ENCODE measurements at places on chromosomes 3 and 15.

- no peak for DNase-seq
These were observed 65.7 kb upstream of the DGKG start for GRCh38 chr3:186427627-186428281.

- DNase-seq, result no peak
These were observed 80.5 kb downstream of the OSBPL10 start for GRCh38 chr3:31900583-31900982.

DNA sequence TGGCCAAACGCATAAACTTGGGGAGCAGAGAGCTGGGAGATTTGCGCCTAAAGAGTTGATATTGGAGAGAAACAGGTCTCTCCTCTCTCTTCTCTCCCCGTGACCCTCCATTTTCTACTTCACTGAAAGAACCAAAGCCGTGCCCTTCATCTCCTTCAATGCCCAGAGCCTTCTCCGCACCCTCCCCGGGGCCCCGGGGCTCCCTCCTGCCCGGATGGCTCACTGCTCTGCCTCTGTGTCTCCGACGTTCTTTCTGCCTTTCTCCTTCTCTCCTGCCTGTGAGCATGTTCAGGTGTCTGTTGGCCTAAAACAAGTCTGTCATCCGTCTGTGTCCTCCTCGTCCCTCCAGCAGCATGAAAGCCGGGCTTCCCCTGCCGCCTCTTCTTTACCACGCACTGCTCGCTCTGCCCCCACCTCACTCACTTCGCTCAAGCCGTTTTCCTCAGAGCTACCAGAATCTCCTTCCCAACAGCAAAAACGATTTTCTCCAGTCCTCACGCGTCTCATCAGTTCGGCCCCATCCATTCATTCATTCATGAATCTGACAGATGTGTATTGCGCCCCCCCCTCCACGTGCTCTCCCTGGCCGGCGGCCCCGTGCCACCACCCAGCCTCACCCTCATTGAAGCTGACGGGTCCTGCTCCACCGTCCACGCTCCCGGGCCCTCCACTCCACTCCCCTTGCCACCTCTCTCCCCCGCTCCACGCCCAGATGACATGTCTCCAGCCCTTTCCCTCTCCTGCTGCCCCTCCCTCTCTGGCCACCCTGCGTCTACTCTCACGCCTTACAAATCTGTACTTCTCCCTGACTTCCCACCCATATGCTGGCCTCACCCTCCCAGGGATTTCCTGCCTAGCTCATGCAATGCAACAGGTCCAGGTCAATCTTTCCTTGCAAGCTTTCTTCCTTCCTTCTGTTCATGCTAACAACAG lies 10.2 kb downstream of the MUC4 start:
- DNase-seq, result no peak

GRCh38 chr3:40079847-40080240 lies 229.7 kb upstream of the EIF1B start:
- DNase-seq, result no peak

- peak; percentile 93 for DNase-seq
These were observed 74.5 kb downstream of the TLE3 start for GRCh38 chr15:70023064-70023768.

GRCh38 chr3:183188895-183189462 lies 26.4 kb upstream of the LAMP3 start:
- DNase-seq, result peak; percentile 26

- DNase-seq, result no peak
These were observed 1.2 kb downstream of the CGNL1 start for GRCh38 chr15:57377478-57377847.

DNA sequence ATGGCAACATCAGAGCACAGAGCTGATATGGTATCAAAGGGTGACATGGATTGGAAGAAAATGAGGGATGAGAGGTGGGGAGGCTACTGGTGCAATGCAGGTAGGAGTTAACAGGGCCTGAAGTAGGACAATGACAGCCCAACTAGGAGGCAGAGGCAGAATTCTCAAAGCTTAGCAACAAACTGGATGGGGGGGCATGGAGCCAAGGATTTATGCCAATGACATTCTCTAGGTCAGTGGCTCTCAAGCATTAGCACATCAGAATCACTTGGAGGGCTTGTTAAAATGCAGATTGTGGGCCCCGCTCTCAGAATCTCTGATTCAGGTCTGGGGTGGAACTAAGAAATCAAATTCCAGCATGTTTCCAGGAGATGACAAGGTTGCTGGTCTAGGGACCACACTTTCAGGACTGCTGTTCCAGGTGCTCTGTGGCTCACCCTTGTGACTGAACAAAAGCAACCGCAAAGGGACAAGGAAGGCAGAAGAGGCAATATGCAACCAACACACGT lies 98.0 kb upstream of the TNIK start:
- no peak for DNase-seq

- DNase-seq, result no peak
These were observed 123.2 kb upstream of the SLC7A14 start for GRCh38 chr3:170709046-170709445.

DNA sequence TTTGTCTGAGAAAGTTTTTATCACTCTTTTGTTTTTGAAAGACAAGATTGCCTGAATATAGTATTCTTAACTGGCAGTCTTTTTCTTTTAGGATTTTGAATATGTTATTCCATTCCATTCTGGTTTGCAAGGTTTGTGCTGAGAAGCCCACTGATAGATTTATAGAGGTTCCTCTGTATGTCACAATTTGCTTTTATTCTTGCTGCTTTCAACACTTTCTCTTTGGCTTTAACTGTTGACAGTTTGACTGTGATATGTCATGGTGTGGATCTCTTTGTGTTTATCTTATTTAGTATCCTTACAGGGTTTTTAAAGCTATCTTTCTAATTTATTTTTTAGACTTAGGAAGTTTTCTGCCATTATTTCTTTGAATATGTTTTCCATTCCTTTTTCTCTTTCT lies 331.2 kb upstream of the ATP11B start:
- DNase-seq, result no peak

DNA sequence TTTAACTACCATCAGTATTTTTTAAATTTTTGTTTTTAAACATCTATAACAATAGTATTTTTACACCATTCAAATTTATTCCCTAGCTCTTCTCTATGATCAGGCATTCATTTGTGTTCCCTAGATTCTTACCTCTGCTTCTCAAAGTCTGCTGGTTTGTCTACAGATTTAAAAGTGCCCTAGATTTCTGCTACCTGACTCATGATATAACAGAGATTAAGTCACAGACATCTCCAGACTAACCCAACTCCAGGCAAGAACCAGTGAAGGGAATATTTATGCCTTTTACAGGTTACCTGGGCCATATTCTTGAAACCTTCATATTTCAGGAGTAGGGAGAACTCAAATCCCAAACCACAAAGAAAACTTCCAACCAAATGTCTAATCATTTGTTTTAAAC lies 38.8 kb downstream of the ADAM10 start:
- DNase-seq, result no peak

- DNase-seq, result no peak
These were observed 95.4 kb downstream of the RFTN1 start for GRCh38 chr3:16417945-16418739.

DNA sequence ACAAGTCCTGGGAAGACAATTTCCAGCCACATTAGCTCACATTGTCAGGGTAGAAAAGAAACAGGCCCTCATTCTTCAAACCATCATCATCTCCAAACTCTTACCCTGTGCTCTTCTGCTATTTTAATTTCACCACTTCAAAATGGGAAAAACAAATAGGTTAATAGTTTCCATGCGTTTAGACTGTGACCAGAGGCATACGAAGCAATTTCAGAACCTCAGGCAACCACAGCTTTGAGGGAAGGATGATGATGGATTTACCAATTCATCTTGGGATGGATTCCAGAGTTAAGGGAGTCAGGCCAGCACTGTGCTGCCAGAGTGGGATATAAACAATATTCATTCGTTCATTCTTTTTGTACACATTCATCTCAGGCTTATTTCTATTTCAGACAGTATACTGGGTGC lies 307.8 kb upstream of the TPRG1 start:
- no peak for DNase-seq

DNA sequence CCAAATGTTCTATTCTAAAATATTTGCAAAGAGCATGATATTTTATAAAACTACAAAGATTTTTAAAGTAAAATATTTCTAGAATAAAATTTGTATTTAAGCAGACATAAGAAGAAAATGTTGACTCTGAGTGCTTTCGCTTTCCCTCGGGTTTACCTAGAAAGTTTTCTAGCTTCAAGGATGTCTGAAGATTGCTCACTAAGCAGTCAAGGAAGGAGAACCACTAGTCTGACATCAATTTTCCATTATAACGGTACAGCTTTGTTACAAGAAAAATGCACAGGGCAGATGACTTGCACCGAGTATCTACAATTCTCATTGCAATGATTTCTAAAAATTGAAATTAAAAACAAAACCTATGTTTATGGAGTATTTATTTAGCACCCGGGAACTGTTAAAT lies 14.2 kb downstream of the GPR15 start:
- peak; percentile 65 for DNase-seq

- DNase-seq, result no peak
These were observed 40.0 kb downstream of the TKT start for GRCh38 chr3:53215816-53216215.

- no peak for DNase-seq
These were observed 36.1 kb downstream of the IGF1R start for GRCh38 chr15:98684436-98684835.

DNA sequence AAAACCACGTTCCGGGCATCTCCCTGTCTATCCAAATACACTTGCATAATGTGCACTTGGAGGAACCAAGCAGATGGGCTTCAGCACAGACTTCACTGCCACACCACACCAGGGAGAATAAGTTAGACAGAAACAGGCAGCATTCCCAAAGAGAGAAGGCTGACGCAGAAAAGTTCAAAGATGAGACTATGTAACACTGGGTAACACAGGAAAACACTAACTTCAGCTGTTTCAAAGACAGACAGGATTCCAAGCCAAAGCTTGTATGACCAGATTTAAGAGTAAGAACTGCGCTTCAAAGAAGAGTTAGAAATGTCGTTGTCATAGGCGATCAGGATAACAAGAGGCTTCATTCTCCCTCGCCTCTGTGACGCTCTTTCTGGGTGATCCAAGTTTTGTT lies 19.9 kb downstream of the SLC51A start:
- DNase-seq, result no peak

- DNase-seq, result no peak
These were observed 96.6 kb upstream of the CBLB start for GRCh38 chr3:105965384-105965783.

GRCh38 chr3:194512895-194513601 lies 26.2 kb upstream of the ATP13A3 start:
- no peak for DNase-seq

DNA sequence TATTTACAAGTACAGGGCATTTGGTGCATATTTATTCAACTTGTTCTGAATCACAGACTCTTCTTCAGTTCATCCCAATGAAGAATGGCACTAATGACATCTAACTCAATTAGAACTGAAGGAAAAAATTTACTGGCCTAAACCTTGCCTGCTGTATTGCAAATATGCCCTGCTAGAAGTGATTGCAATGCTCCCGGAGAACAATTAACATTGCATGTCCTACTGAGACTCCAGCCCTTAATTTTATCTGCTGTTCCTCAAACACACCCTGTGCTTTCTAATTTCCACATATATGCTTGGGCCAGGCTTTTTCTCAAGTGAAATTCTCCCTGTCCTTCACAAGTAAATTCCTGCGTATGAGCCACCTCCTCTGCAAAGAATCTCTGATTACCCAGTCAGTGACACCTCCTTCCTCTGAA lies 8.3 kb downstream of the ACKR4 start:
- DNase-seq, result no peak

- DNase-seq, result no peak
These were observed 86.3 kb downstream of the TMEM108 start for GRCh38 chr3:133124511-133124910.

- DNase-seq, result no peak
These were observed 7.0 kb upstream of the NR2F2 start for GRCh38 chr15:96323319-96324145.

GRCh38 chr15:33380406-33380805 lies 69.6 kb downstream of the RYR3 start:
- no peak for DNase-seq

DNA sequence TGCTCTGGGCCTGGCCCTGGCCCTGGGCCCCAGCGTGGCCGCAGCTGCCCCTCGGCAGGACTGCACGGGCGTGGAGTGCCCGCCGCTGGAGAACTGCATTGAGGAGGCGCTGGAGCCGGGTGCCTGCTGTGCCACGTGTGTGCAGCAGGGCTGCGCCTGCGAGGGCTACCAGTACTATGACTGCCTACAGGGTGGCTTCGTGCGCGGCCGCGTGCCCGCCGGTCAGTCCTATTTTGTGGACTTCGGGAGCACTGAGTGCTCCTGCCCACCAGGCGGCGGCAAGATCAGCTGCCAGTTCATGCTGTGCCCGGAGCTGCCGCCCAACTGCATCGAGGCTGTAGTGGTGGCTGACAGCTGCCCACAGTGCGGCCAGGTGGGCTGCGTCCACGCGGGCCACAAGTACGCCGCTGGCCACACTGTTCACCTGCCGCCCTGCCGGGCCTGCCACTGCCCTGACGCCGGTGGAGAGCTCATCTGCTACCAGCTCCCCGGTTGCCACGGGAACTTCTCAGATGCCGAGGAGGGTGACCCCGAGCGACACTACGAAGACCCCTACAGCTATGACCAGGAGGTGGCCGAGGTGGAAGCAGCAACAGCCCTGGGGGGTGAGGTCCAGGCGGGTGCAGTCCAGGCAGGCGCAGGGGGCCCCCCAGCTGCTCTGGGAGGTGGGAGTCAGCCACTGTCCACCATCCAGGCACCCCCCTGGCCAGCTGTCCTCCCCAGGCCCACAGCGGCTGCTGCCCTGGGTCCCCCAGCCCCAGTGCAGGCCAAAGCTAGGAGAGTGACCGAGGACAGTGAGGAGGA lies 21.7 kb downstream of the FBLN2 start:
- no peak for DNase-seq

DNA sequence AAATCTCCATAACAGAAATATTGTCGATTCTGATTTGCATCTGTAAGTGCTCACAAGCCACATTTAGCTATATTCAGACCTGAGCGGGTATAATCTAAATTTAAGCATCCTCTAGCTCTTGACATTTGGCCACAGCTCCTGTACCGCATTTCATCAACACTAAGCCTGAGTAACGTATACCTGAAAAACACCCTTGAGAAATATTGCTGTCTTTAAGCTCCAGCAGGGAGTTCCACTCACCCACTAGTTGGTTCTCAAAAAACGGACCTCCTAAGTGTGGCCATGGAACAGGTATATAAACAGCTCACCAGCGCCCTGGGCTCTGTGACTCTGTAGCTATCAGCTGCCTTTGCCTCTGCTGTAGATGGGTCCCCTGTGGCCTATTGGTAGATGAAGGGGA lies 80.7 kb downstream of the ABI3BP start:
- no peak for DNase-seq

- DNase-seq, result no peak
These were observed 226.7 kb downstream of the TAFA4 start for GRCh38 chr3:68705695-68706094.

- DNase-seq, result no peak
These were observed 112.8 kb upstream of the CGNL1 start for GRCh38 chr15:57263520-57263919.

- no peak for DNase-seq
These were observed 11.7 kb downstream of the BAHD1 start for GRCh38 chr15:40452296-40453090.
